ENCODE measurements at places on chromosomes 6 and 20. TPM values are rescaled to one million over a fixed set of nuclear protein-coding genes. Genes with fewer than 3 reads are reported as not detected.

TRDN gene
- total RNA-seq: not detected

DNA sequence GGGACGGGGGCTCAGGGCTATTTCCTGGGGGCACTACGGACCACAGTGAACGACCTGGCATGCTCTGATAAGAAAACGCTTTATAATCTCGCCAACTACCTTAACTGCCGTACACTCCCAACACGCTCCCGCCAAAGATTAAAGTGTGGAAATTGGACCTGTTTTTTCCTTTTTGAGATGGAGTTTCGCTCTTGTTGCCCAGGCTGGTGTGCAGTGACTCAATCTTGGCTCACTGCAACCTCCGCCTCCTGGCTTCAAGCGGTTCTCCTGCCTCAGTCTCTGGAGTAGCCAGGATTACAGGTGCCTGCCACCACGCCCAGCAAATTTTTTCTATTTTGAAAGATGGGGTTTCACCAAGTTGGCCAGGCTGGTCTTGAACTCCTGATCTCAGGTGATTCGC lies 346 bp upstream of the SLC44A4 start:
- no peak overlapping the region for H3K27ac ChIP-seq
- no peak for DNase-seq

DNA sequence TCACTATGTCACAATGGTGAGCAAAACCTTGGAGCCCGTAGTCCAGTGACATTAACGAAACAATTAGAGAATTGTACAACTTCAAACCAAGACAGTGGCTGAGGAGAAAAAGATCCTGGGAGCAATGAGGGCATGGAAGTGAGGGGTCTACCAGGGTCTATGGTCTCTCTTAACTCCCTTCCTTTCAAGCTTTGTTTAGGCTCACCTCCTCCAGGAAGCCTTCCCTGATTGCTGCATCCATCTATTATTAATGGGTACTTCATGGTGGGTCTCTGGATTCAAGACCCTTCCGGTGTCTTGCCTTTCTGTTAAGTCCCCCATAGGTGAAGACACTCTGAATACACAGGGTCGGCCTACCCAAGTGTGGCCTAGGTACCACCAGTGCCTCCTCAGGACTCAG lies 38.1 kb upstream of the MLN start:
- DNase-seq: no peak
- no peak overlapping the region for H3K4me3 ChIP-seq
- no peaks in the 10 kb centered on the region for H3K27me3 ChIP-seq
- no peaks in the 10 kb centered on the region for H3K36me3 ChIP-seq
- peaks cover 41% of the 10 kb centered on the region for H3K4me1 ChIP-seq

DNA sequence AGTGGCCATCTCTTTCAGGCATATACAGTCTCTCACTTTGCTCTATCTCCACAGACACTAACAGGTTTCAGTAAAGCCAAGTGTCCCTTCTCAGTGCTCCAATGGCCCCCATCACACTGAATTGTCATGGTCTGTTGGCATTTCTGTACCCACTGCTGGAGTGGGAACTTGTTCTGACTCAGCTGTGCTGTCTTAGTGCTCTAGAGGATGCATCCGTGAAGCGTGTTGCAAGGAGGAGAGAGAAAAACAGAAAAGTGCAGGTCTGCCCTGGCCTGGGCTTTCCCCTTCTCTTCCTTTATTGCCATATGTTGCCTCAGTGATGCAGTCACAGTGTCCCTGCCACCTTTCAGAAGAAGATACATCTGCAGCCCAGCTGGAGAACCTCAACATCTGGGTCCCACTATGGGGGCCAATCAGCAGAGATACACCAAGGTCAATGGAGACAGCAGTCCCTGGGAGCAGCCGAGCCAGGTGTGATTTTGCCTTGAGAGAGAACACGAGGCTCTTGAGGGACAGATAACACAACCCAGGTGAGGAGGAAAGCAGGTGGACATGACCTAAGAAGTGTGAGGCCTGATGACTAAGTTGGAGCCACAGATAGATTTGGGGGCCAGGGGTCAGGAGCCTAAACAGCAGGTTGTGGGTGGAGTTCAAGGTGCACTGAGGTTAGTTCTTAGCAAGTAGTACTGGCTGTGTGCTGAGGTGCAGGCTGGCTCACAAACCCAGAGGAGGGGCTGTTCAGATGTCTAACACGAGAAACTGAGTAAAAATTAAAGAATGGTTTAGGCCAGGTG lies 5.6 kb upstream of the PLCG1 start:
- no peaks in the 10 kb centered on the region for H3K36me3 ChIP-seq
- DNase-seq: no peak

GRCh38 chr6:106910999-106911949 lies 63.3 kb downstream of the CD24 start:
- H3K27me3 ChIP-seq: no peaks in the 10 kb centered on the region
- H3K4me1 ChIP-seq: no peaks in the 10 kb centered on the region
- no peak for DNase-seq
- no peaks in the 10 kb centered on the region for H3K36me3 ChIP-seq

GRCh38 chr20:21103582-21104465 lies 2.3 kb downstream of the LINC00237 start:
- H3K4me3 ChIP-seq: no peak overlapping the region
- DNase-seq: no peak
- H3K36me3 ChIP-seq: no peaks in the 10 kb centered on the region

SUMO4 gene
- 10.1 TPM for total RNA-seq

- H3K27me3 ChIP-seq: no peaks in the 10 kb centered on the region
- H3K4me3 ChIP-seq: no peak overlapping the region
- H3K27ac ChIP-seq: no peak overlapping the region
- H3K36me3 ChIP-seq: no peaks in the 10 kb centered on the region
Observed at GRCh38 chr6:39419607-39420006, 97.1 kb upstream of the KCNK16 start.

DNA sequence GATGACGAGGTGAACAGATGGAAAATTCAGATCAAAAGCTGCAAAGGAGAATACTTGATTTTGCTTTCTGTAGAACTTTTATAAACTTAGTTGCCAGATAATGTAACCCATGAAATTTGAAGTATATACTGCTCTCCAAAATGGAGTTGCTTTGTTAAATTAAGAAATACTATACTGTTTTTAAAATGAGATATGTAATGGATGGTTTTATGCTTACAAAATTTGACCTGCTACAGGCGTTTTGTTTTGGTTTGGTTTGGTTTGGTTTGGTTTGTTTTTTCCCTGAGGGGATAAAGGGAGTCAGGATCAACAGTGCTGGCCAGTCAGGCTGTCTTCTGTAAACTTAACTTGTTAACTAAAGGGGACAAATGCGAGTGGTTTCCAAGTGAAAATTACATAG lies 55.6 kb upstream of the KIF25 start:
- H3K4me1 ChIP-seq: no peaks in the 10 kb centered on the region
- H3K4me3 ChIP-seq: no peak overlapping the region
- H3K27me3 ChIP-seq: no peaks in the 10 kb centered on the region
- peaks cover 8% of the 10 kb centered on the region for H3K36me3 ChIP-seq
- DNase-seq: no peak
- H3K27ac ChIP-seq: no peak overlapping the region

DNA sequence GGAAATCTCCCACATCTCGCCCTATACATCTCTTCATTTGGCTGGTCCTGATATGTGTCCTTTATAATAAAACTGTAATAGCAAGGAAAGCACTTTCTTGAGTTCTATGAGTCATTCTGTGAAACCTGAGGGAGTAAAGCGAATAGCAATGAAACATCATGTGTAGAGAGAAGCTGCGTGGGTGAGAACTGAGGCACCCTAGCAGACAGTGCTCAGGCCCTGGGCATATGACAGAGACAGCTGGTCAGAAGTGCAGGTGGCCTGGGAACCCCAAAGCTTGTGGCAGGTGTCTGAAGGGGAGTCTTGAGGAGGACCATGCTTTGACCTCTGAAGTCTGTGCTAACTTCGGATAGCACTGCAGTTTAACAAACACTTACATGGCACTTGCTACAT lies 1.3 kb upstream of the BLOC1S5 start:
- no peak overlapping the region for H3K27ac ChIP-seq
- peaks cover 17% of the 10 kb centered on the region for H3K4me1 ChIP-seq
- DNase-seq: no peak
- no peak overlapping the region for H3K4me3 ChIP-seq
- peaks cover 16% of the 10 kb centered on the region for H3K36me3 ChIP-seq

- DNase-seq: peak; percentile 57
- peaks cover 85% of the 10 kb centered on the region for H3K36me3 ChIP-seq
- peak overlapping the region; percentile 42 for H3K27ac ChIP-seq
- peaks cover 41% of the 10 kb centered on the region for H3K4me1 ChIP-seq
- H3K27me3 ChIP-seq: no peaks in the 10 kb centered on the region
- H3K4me3 ChIP-seq: no peak overlapping the region
Observed at GRCh38 chr6:35088281-35089215, 52.6 kb downstream of the TCP11 start.

DNA sequence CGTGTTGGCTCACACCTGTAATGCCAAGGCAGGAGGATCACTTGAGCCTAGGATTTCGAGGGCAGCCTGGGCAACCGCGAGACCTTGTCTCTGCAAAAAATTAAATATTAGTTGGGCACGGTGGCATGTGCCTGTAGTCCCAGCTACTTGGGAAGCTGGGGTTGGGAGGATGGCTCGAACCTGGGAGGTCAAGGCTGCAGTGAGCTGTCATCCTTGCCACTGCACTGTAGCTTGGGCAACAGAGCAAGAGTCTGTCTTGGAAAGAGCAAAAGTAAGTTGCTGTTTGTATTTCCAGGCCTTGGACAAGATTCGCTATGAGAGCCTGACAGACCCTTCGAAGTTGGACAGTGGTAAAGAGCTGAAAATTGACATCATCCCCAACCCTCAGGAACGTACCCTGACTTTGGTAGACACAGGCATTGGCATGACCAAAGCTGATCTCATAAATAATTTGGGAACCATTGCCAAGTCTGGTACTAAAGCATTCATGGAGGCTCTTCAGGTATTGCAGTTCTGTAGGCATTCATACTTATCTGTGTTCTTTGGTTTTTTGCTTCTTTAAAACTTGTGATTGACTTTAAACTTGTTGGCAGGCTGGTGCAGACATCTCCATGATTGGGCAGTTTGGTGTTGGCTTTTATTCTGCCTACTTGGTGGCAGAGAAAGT lies 2.3 kb downstream of the HSP90AB1 start:
- H3K27ac ChIP-seq: peak overlapping the region; percentile 99
- H3K4me1 ChIP-seq: peaks cover 44% of the 10 kb centered on the region
- no peaks in the 10 kb centered on the region for H3K27me3 ChIP-seq
- DNase-seq: peak; percentile 70

GRCh38 chr6:27251112-27251605 lies 3.7 kb downstream of the PRSS16 start:
- peak; percentile 86 for DNase-seq
- peak overlapping the region; percentile 51 for H3K27ac ChIP-seq
- H3K27me3 ChIP-seq: peaks cover 4% of the 10 kb centered on the region
- no peaks in the 10 kb centered on the region for H3K4me1 ChIP-seq

DNA sequence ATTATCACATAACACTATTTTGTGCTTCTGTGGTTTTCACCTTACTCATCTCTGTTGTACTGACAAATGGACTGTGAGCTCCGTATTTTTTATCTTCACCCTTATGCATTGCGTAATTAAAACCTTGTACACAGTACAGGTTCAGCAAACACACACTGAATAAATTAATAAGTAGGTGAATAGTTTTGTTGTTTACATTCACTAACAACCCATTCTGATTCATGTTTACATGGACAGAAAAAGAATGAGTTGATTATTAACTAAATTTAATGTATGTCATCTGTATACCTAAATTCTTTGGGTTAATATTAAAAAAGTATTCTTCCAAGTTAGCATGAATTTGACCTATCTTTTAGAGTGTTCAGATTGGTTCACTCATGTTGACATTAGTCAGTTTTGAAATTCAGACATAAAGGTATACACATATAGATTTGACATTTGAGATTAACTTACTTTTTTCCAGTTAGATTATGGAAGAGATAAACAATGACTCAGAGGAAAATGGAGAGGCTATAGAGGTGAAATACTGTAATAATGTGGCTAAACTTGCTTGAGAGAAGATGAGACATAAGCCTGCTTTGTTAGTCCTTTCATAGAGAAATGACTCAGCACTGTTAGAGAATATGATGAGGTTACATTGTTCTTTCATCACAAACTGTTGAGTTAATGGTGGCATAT lies 541.7 kb upstream of the FLRT3 start:
- no peaks in the 10 kb centered on the region for H3K4me1 ChIP-seq
- H3K4me3 ChIP-seq: no peak overlapping the region
- no peak overlapping the region for H3K27ac ChIP-seq
- H3K36me3 ChIP-seq: no peaks in the 10 kb centered on the region

- no peak overlapping the region for H3K27ac ChIP-seq
- H3K27me3 ChIP-seq: no peaks in the 10 kb centered on the region
- no peak for DNase-seq
- H3K4me1 ChIP-seq: no peaks in the 10 kb centered on the region
Observed at GRCh38 chr20:49340161-49340966, 62.5 kb upstream of the ZNFX1 start.

DNA sequence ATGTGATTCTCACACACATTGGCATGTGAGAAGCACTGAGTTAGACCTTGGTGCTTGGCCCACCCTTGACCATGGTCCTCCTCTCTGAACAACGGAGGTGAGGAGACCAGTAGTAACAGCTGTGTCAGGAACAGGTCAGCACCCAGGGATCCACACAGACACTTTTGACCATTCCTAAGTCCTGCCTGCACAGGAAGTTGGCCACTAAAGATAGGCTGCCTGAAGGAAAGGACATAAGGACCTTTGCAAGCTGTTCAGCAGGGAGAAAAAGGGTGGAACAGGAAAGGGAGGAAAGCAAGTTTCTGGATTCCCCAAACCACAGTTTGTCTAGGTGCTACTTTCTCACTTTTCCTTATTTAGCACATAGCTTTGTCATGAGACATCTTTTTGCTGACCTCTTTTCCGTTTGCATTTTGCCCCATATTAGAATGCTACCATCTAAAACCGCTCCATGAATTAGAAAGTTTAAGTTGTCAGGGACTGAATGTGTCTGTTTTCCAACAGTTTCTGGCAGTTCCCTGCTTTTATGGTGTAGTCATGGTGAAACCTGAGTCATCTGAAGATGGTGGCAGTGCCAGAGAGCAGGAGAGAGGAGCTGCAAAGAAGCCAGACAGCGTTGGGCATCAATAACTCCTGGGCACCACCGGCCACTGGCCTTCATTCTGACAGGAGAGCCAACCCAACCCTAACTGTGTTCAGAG lies 1.1 kb upstream of the CD109 start:
- no peaks in the 10 kb centered on the region for H3K36me3 ChIP-seq
- no peak overlapping the region for H3K4me3 ChIP-seq
- H3K27ac ChIP-seq: peak overlapping the region; percentile 69
- DNase-seq: no peak

DNA sequence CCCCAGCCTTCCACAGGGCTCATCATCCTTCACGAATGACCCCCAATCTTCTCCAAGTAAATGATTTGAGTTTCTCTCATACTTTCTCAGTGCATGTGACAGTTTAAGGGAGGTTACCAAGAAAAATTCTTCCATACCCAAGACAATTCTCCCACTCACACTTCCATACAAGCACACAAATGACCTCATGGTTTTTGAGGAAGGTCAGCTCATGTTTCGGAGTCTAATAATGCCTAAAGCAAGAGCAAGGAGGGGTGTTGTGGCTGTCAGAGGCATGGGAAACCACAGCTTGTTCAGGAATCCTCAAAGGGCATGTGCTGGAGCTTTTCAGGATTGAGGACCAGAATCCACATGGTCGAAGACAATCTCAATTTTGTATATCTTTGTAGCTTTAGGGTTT lies 279.0 kb downstream of the MAFB start:
- H3K27ac ChIP-seq: no peak overlapping the region
- no peak overlapping the region for H3K4me3 ChIP-seq
- no peaks in the 10 kb centered on the region for H3K36me3 ChIP-seq
- DNase-seq: no peak
- H3K4me1 ChIP-seq: no peaks in the 10 kb centered on the region
- H3K27me3 ChIP-seq: no peaks in the 10 kb centered on the region

GRCh38 chr6:3268680-3269079 lies 9.9 kb downstream of the PSMG4 start:
- H3K4me1 ChIP-seq: peaks cover 12% of the 10 kb centered on the region
- no peak overlapping the region for H3K27ac ChIP-seq
- no peaks in the 10 kb centered on the region for H3K27me3 ChIP-seq
- peak; percentile 49 for DNase-seq
- H3K36me3 ChIP-seq: peaks cover 38% of the 10 kb centered on the region
